Cerebellar nuclear complex (tissue), 1 donor: ENCODE measurements at places on chromosomes 16 and 17.

DNA sequence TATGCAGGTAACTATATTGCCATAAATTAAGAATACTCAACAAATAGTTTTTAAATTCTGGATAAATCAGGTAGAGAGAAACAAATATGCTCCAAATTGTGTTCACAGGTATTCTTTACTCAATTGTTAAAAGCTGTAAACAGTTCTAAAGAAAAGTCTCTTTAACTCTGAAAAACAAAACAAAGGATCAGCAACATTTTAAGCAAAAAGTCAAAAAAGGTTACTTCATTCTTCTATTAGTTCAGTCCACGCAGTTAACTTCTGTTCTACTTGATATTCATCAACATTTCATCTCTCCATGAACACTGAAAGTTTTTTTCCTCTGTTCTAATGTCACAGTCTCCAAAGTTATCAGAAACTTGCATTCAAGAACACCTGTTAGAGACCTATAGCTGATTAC is 47.9 kb downstream of the SCPEP1 start:
- no peak for DNase-seq

GRCh38 chr17:16569358-16569712 is 331 bp upstream of the ZNF287 start:
- DNase-seq: no peak

GRCh38 chr17:62644487-62645173 is 17.2 kb downstream of the MRC2 start:
- no peak for DNase-seq

DNA sequence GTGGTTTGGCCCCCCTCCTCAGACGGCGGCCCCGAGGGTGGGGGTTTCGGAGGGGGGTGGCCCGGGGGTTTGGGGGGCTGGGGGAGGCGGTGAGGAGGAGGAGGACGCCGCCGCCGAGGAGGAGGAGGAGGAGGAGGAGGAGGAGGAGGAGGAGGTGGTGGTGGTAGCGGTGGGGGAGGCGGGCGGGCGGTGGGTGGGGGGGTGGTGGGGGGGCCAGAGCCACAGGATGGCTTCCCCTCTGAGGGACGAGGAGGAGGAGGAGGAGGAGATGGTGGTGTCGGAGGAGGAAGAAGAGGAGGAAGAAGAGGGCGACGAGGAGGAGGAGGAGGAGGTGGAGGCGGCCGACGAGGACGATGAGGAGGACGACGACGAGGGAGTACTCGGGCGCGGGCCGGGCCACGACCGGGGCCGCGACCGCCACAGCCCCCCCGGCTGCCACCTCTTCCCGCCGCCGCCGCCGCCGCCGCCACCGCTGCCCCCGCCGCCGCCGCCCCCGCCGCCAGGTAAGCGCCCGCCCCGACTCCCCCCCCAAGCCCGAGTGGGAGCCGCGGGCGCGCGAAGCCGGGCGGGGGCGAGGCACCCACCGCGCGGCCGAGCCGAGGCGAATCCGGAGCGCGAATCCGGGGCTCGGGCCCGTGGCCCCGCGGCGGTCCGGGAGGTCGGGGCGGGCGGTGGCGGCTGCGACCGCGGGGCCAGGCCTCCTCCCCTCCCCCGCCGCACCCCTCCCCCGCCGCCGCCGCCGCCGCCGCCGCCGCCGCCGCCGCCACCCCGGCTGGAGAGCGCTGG is 3.8 kb upstream of the CHD3 start:
- no peak for DNase-seq

GRCh38 chr16:50879873-50880695 is 138.2 kb downstream of the CYLD start:
- no peak for DNase-seq

GRCh38 chr16:85611444-85612190 is 1.5 kb upstream of the GSE1 start:
- peak; percentile 41 for DNase-seq

- no peak for DNase-seq
Observed at GRCh38 chr17:49659661-49660382, 18.1 kb downstream of the SPOP start.

GRCh38 chr17:59107306-59107670 is 608 bp upstream of the TRIM37 start:
- DNase-seq: no peak

DNA sequence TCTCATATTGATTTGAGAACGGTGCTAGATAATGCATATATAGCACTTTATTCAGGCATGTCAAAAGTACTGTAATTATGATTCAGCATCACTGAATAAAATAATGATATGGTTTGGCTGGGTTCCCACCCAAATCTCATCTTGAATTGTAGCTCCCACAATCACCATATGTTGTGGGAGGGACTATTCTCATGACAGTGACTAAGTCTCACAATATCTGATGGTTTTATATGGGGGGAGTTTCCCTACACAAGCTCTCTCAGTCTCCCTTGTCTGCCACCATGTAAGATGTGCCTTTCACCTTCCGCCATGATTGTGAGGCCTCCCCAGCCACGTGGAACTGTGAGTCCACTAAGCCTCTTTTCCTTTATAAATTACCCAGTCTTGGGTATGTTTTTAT is 25.6 kb upstream of the LONP2 start:
- DNase-seq: no peak
